ENCODE measurements at places on chromosomes 5 and 9. TPM values are rescaled to one million over a fixed set of nuclear protein-coding genes. Genes with fewer than 3 reads are reported as not detected.
A peak's percentile ranks its signal among the peaks of the same experiment; 100 is the strongest.

The LCN9 gene
- not detected for total RNA-seq

The TAS2R1 gene
- total RNA-seq = not detected

The SPINK1 gene
- total RNA-seq = 368 TPM

The IFNA13 gene
- not detected for total RNA-seq

The FOXE1 gene
- 0.08 TPM for total RNA-seq

The F12 gene
- total RNA-seq = 9.0 TPM

The ANXA1 gene
- 34.1 TPM for total RNA-seq

The ORM1 gene
- total RNA-seq = not detected

DNA sequence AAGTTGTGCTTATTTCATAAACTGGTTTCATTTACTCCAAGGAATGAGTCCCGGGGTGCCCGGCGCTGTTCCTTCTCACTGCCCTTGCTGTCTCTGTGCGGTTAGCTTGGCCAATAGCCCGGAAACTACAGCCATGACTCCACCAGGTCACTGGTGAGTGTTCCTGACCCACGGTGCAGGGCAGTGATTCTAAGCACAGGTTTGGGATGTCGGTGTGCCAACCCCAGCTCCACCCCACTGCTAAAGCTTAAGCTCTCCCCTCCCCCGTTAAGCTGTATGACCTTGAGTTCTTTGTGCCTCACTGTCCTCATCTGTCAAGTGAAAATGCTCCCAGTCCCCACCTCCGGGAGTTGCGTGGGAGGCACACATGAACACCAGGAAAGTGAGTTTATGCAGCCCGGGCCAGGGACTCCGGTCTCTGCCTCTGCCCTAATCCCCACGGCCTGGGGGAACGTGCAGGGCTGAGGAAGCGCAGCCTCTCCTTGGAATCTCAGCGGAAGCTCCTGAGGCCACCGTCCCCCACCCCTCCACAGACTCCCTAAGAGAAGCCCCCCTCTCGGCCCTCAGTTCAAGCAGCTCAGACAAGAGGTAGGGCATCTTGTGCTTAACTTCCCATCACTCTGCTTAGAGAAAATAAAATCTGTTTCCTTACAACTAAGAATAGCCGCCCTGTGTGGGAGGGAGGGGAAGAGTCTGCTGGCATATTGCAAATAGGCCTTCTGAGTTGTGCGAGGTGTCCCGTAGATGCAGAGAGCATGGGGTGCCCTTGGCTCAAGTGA lies 92.0 kb upstream of the RAI14 start:
- no peak for DNase-seq

- DNase-seq = no peak
Observed at GRCh38 chr5:133081703-133082102, 29.9 kb downstream of the HSPA4 start.

DNA sequence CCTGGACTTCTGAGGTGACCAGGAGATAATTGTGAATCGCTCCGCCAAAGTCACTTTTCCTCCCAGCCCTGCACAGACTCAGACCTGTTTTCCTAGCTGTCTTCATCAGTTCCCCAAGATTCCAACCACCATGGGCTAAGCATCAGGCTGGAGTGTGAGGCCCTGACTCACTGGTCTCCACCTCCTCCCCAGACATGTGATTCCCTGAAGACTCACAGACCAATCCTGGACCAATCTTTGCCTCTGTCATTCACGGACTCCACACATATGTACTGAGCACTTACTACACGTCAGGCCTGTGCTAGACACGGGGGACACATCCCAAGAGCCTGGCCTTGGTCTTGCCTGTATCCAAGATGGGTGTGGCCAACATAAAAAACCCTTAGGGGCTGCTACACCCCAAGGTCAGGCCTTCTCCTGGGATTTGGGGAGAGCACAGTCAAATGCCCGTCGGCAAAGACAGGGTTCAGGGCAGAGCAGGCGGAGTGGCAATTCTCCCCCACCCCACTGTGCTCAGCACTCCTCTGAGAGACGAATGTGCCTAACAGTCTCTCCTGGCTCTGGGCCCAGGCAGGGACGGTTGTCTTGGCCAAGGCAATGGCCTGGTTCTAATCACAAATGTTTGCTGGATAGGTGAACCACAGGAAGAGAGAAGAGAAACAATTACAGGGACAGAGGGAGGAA lies 11.9 kb downstream of the EEIG1 start:
- DNase-seq = no peak

DNA sequence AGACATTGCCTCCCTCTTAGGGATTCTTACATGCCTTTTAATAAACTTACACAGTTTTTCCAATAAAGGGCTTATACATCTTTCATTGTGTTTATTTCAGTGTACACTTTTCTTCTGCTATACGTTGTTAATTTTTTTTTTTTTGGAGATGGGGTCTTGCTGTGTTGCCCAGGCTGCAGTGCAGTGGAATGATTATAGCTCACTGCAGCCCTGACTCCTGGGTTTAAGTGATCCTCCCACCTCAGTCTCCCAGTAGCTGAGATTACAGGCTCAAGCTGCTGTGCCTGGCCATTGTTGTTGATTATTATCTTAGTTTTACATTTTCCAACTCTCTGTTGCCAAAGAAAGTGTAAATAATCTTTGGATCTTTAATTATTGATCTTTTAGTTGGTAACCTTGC lies 89.8 kb downstream of the GTF3C4 start:
- DNase-seq = no peak

- no peak for DNase-seq
Observed at GRCh38 chr5:87653242-87653641, 240.5 kb upstream of the CCNH start.

DNA sequence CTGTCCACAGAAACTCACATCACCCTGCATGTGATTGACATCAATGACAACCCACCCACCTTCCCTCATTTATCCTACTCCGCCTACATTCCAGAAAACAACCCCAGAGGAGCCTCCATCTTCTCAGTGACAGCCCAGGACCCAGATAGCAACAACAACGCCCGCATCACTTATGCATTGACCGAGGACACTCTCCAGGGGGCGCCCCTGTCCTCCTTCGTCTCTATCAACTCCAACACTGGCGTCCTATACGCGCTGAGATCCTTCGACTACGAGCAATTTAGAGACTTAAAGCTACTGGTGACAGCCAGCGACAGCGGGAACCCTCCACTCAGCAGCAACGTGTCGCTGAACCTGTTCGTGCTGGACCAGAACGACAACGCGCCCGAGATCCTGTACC lies 1.7 kb downstream of the PCDHGA3 start:
- no peak for DNase-seq

- no peak for DNase-seq
Observed at GRCh38 chr5:125269926-125270325, 523.5 kb upstream of the ZNF608 start.

DNA sequence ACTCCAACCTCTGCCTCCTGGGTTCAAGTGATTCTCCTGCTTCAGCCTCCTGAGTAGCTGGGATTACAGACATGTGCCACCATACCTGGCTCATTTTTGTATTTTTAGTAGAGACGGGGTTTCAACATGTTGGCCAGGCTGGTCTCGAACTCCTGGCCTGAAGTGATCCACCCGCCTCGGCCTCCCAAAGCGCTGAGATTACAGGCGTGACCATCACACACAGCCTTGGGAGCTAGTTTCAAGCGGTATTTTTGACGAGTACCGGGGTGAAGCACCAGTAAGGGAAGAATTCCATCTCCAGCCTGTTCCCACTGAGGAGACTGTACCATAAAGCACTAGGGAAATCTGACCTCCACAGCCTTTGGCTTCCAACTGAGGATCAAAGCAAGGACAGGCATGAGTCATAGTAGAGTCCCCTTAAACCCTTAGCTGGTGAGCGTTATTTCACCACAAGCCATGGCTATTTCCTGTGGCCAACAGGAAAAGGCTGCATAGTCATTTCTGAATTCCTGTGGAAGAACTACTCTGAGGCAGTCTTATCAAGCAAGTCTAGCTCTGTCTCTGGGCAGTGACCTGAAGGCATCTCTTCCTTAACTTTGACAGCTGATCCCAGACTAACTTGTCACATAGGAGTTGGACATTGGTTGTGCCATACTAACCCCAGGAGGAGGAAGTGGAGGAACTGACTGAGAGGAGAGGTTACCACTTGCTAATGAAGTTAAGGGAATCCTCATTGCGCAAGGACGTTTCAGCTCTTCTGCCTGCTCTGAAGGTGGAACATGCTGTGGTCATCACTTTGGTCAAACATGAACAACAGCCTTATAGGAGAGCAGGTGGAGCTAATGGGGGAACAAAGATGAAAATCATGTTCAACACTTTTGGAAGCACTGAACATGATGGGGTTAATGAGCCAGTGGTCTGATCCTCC lies 85.8 kb upstream of the DMRT1 start:
- no peak for DNase-seq

GRCh38 chr5:43034591-43034968 lies 5.5 kb downstream of the ANXA2R start:
- DNase-seq = no peak

DNA sequence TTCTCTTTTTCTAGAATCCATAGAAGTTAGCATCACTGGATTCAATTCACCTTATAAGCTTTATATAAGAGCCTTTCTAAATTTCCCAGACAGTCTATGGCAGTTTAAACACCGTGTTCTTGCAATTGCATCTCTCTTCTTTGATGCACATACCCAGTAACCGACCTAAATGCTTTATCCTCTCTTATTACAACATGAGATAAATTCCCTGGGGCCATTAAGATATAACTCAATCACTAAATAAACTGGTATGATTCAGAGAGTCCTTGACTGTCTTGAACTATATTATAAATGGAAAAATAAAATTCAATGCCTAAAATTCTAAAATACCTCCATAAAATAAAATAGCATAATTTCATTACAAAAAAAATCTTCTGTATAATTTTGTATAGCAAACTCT lies 98.1 kb downstream of the DIRAS2 start:
- no peak for DNase-seq

- DNase-seq = peak; percentile 44
Observed at GRCh38 chr5:139708877-139709581, 60.9 kb downstream of the CXXC5 start.

DNA sequence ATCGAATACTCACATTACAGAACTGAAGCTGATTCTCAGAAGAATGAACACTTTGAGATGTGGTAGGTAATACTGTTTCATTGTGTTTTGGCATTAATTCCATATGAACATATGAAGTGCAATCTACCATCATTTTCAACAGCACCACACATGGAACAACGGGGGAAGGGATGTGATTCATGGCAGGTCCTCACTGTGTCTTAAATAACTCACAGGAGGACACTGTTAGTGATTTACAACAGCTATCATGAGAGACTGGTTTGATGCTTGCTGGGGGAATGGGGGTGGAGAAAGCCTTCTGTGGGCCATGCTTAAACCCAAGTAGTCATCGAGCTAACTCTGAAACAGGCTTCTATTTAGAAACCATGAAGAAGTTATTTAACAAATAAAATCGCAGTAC lies 232.9 kb downstream of the SPOCK1 start:
- no peak for DNase-seq

GRCh38 chr9:10479172-10479571 lies 133.6 kb downstream of the PTPRD start:
- DNase-seq = no peak

- DNase-seq = no peak
Observed at GRCh38 chr9:97388721-97389238, 23.1 kb upstream of the TDRD7 start.

DNA sequence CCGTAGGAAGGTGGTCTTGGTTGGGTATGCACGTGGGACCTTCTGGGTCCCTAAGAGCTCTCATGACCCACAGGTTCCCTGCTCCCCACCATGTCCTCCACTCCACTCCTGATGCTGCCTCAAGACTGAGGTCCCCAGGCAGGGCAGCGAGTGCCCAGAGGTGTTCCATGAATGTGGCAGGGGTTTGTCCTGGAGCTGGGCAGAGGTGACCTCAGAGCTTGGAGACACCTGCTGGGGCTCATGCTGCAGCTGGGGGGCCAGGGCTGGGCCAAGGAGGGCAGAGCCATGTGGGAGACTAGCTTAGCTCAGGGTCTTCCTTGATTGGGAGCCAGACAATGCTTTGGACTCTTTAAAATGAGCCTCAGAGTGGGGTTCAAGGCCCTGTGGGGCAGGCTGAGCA lies 74.0 kb upstream of the PITX1 start:
- DNase-seq = no peak

GRCh38 chr5:161745392-161745791 lies 59.9 kb downstream of the GABRA6 start:
- DNase-seq = no peak

GRCh38 chr5:66179297-66180051 lies 35.4 kb downstream of the SREK1 start:
- DNase-seq = no peak

- DNase-seq = no peak
Observed at GRCh38 chr9:132184124-132184523, 22.3 kb downstream of the NTNG2 start.

DNA sequence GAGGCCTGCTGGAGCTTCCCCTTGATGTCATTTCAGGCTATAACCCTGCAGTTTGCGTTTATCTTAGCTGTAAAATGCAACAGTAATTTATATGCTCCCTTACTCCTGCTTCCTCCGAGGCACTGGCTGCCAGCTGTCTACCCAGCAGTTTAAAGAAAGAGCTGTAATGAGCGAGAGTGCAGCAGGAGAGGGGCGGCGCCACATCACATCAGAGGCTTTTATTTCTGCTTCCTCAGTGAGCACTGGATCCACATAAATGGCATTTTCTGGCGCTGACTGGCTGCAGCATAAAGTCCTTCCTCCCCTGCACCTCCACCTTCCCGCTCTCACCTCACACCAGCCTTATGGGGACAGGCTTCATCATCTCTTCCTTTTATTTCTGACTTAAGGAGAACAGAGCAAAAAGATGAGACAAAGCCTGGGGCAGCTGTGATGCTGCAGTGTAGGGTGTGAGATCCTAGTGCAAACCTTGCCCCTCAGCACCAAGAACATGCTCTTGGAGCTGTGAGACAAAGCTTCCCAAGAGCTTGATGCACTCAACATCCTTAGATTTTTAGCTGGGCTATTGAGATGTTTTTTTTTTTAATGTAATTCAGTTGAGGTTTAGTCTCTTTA lies 829.6 kb upstream of the ZNF608 start:
- DNase-seq = peak; percentile 74

- DNase-seq = peak; percentile 33
Observed at GRCh38 chr5:59562756-59563389, 330.7 kb downstream of the PDE4D start.

DNA sequence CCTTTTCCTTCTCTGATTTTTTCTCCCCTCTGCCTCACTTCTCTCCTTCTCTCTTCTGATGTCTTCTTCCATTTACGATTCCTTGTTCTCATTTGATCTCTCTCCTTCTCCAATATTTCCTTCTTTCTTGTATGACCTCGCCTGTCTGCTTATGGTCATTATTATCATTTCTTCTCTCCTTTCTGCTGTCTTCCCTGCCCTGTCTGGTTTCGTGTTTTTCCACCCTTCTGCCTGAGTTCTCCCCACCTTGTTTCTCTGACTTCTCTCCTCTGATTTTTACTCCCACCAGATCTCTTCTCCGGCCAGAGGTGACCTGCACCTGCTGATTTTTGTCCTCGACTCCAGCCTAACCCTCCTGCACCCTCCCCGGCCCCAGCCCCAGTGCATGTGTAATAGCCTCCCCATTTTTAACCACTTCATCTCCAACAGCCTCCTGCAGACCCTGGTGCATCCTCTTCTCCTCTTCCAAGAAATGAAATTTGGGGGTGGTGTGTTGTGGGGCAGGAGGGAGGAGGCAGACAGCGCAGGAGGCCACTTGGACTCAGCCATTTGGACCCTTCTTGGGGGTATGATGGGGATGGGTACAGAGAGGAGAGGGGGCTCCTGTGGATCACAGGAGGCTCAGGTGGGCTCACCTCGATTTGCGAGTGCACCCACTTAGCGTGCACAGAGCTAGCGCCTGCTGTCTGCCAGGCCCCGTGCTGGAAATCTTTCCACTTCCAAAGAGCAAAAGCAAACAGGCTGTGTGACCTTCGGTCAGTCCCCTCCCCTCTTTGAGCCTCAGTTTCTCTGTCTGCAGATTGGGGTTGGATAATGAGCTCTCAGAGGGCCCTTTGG lies 32.5 kb downstream of the GSN start:
- peak; percentile 19 for DNase-seq

- DNase-seq = no peak
Observed at GRCh38 chr5:75225506-75225905, 11.2 kb downstream of the ANKRD31 start.

All from left colon (tissue), 2 donors.